ENCODE measurements at places on chromosomes 13 and 19.

DNA sequence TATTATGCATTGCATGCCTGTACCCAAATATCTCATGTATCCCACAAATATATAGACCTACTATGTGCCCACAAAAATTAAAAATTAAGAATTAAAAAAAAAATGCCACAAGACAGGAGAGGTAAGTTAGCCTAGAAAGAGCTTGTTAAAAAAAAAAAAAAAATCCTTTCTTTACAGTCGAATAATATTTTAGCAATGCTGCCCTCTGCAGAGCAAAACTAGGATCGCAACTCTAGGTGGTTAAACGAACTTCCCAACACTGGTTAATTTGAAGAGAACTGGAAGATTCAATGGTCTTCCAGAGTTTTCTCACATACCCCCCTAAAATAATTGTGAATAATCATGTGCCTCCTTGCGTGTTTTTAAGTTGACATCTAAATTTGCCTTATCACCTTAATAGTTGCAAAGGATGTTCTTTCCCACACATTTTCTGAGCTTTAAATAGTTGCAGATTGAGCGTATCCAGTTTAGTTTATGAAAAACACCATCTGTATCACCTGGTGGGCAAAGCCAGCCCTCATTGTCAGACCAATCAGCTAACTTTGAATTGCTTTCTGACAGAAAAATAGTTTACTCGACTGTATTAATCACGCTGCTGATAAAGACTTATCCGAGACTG, 47.4 kb upstream of the RCBTB2 start:
- H3K4me3 ChIP-seq, result no peak overlapping the region
- no peaks in the 10 kb centered on the region for H3K27me3 ChIP-seq
- DNase-seq, result peak; percentile 59
- no peak overlapping the region for H3K27ac ChIP-seq
- no peaks in the 10 kb centered on the region for H3K36me3 ChIP-seq
- no peaks in the 10 kb centered on the region for H3K4me1 ChIP-seq

DNA sequence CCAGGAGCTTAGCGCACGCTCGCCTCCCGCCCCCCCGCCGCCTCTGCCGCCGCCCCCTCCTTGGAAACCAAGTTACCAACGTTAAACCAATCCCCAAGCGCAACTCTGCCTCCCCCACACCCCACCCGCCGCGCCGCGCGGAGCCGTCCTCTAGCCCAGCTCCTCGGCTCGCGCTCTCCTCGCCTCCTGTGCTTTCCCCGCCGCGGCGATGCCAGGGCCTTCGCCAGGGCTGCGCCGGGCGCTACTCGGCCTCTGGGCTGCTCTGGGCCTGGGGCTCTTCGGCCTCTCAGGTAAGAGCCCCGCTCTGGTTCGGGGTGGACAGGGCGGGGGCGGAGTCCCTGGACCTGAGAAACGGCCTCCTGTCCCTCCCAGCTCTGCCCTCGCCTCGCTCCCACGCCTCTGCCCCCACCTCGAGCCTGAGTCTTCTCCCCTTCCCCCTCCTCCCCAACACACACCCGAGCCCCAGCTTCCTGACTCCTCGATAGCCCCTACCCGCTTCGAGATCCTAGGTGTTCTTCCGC, at the start of gene ICAM5:
Gene ICAM5, plus strand, starts transcription at position 117 of the 521 bp plus-strand sequence. Its CDS starts 92 bp downstream, at position 209.
- H3K4me3 ChIP-seq, result peak within 1 kb of the TSS; percentile 26
- H3K36me3 ChIP-seq, result no peaks in the 10 kb centered on the region
- peaks cover 64% of the 10 kb centered on the region for H3K27me3 ChIP-seq
- H3K27ac ChIP-seq, result no peak within 1 kb of the TSS

DNA sequence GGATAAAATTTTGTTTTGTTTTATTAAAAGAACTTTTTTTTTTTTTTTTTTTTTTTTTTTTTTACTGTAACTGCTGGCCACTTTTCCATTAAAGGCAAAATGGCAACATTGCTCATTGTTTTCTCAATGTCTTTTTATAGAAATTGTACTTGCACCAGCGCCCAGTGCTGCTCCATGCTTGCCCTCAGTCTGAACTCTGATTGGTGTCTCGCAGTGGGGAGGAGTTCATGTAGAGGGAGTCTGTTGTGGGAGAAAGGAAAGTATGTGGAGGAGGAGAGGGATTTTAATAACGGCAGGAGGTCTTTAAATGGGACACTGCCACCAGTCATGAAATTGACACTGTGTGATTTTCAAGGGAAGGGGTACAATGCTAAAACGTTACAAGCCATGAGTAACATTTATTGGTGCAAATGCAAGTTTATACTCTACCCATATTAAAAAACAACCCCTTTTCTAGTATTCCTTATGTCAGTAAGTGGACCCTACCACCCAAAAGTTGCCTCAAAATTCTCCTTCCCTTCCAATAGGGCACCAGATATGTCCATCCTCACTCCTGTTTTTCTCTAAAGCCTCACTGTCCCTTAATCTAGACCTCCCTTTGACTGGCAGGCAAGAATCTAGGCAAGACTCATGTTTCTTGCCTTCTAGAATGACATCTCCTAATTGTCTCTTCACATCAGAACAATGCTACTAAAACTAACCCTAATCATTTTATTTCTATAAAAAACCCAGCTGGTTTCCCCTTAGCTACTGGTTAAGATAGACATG, 3.2 kb downstream of the RASL11A start:
- H3K4me3 ChIP-seq, result no peak overlapping the region
- no peaks in the 10 kb centered on the region for H3K36me3 ChIP-seq
- H3K4me1 ChIP-seq, result no peaks in the 10 kb centered on the region
- DNase-seq, result no peak

- no peaks in the 10 kb centered on the region for H3K4me1 ChIP-seq
- no peaks in the 10 kb centered on the region for H3K27me3 ChIP-seq
- no peaks in the 10 kb centered on the region for H3K36me3 ChIP-seq
- no peak for DNase-seq
Measured at GRCh38 chr13:34003656-34004055, 185.7 kb downstream of the RFC3 start.

DNA sequence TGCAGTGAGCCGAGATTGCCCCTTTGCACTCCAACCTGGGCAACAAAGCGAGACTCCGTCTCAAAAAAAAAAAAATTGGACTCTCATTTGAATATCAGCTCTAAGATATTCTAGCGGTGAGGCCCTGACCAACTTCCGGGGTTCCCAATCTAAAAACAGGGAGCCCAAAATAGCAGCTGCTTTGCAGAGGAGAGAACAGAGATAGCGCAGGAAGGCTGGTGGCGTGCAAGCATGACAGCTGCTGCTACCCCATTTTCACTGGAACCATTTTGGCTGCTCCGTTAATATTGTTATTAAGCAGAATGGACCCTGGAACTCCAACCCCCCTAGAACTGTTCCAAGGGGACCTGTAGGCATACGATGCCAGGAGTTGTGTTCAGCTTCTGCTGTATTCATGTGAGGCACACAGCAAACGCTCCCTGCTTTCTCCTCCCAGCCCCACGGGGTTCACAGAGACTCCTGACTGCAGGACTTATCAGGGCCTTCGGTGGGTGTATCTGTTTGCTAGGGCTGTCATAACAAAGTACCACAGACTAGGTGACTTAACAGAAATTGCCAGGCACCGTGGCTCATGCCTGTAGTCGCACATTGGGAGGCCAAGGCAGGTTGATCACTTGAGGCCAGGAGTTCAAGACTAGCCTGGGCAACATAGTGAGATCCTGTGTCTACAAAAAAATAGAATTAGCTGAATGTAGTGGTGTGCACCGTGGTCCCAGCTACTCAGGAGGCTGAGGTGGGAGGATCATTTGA, 11.5 kb downstream of the STXBP2 start:
- H3K4me3 ChIP-seq, result no peak overlapping the region
- no peaks in the 10 kb centered on the region for H3K27me3 ChIP-seq
- DNase-seq, result no peak
- no peaks in the 10 kb centered on the region for H3K36me3 ChIP-seq
- no peaks in the 10 kb centered on the region for H3K4me1 ChIP-seq

- no peak overlapping the region for H3K27ac ChIP-seq
- H3K36me3 ChIP-seq, result no peaks in the 10 kb centered on the region
- no peaks in the 10 kb centered on the region for H3K4me1 ChIP-seq
- no peak for DNase-seq
- H3K4me3 ChIP-seq, result no peak overlapping the region
Measured at GRCh38 chr13:99237981-99238662, 20.1 kb downstream of the GPR18 start.

DNA sequence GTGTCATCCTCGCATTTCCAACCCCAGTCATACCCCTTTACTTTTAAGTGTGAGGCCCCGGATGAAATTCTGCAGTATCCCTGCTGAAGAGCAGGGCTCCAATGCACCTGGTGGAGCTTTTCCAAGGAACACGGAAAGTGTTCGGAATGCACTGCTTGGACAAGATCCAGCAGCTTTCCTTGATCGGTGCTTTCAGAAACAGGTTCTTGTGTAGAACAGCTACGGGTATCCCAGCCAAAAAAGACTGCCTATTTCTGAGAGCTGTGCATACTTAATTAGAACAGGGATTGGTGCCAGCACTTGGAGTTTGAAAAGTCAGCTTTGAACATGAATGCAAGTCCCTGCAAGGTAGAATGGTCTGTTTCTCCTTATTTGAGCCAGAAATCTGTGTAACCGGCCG, 87.2 kb upstream of the C1QTNF9B start:
- no peak overlapping the region for H3K4me3 ChIP-seq
- no peaks in the 10 kb centered on the region for H3K4me1 ChIP-seq
- H3K36me3 ChIP-seq, result no peaks in the 10 kb centered on the region
- peak; percentile 83 for DNase-seq
- H3K27me3 ChIP-seq, result no peaks in the 10 kb centered on the region

GRCh38 chr19:2036424-2036823, 14.6 kb downstream of the MKNK2 start:
- H3K4me1 ChIP-seq, result peaks cover 20% of the 10 kb centered on the region
- no peaks in the 10 kb centered on the region for H3K36me3 ChIP-seq
- H3K4me3 ChIP-seq, result no peak overlapping the region
- H3K27ac ChIP-seq, result no peak overlapping the region
- H3K27me3 ChIP-seq, result no peaks in the 10 kb centered on the region

- no peak overlapping the region for H3K27ac ChIP-seq
- H3K27me3 ChIP-seq, result no peaks in the 10 kb centered on the region
- H3K36me3 ChIP-seq, result no peaks in the 10 kb centered on the region
- no peak for DNase-seq
- H3K4me1 ChIP-seq, result no peaks in the 10 kb centered on the region
Measured at GRCh38 chr19:14786421-14786851, 8.1 kb upstream of the ADGRE2 start.

DNA sequence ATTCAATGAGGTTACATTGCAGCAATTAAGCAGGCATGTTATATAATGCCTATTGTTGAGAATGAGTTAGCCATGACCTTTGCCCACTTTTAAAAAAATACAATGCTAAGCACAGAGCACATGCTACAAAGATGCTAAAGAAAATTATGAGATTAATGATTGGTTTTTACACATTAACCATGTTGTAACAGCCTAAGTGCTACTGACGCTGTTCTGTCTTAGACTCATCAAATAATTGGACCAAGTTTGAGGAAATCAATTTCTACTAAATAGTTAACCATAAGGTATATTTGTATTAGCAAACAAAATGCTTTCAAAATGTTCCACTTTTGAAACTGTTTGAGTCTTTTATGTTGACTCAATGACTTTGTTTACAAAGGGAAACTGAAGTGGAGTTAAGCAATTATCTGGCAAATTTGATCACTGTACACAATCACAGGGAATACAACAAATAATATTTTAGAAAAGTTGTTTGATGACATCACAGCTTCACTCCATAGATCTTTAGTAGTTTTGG, 14.3 kb downstream of the MIR17HG start:
- H3K4me3 ChIP-seq, result no peak overlapping the region
- DNase-seq, result no peak

DNA sequence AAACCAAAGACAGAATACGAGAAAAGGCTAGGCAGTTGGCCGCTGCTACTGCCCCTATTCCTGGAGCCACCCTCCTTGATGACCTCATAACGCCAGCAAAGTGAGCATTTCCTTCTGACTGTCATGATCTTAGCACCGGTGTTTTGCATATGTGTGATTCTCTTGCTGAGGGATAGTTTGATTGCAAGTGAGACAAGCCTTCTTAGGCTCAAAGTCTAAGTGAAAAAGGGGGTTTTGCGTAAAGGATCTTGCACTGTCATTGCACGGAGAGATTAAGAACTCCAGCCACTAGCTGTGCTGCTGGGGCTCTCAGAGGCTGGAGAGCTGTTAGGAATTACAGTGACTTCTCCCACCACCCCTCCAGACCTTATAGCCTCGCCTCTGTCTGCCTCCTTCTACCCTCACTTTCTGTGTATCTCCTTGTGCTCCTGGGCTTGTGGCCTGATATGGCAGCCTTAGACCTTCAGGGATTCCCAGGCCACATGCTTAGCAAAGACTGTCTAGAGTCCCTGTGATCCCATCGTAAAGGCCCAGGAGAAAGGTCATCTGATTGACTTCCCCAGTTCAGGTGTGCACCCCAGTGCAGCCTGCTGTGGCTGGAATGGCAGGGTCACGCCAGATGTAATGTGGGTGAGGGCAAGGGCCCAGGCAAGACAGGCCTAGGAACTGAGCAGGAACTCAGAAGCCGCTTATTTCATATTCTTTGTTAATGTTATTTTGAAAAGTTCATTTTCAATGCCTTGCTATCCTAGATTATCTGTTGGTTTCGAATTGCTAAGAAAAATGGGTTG, 12.6 kb downstream of the GPATCH1 start:
- no peak for DNase-seq
- peaks cover 12% of the 10 kb centered on the region for H3K36me3 ChIP-seq
- H3K27ac ChIP-seq, result no peak overlapping the region
- H3K4me3 ChIP-seq, result no peak overlapping the region

GRCh38 chr13:75469047-75469446, 12.9 kb downstream of the TBC1D4 start:
- no peaks in the 10 kb centered on the region for H3K36me3 ChIP-seq
- no peaks in the 10 kb centered on the region for H3K4me1 ChIP-seq
- H3K27me3 ChIP-seq, result no peaks in the 10 kb centered on the region
- no peak overlapping the region for H3K27ac ChIP-seq

DNA sequence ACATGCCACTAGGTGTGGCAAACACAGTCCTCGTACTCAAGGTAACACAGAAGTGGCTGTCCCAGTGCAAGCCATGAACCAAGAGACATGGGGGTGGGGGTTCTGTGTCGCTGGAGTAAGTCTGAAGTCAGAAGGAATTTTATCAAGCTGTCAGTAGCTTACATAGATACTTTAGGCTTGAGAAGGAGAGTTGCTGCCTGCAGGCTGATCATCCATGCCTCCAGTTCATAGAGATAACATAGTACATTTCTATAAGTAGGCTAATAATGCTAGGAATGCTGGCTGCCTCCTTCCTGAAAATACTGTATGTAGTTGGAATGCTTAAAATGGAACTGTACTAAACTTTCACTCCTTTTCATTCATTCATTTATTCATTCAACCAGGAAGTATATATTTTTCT, 70.1 kb downstream of the CAB39L start:
- H3K27me3 ChIP-seq, result no peaks in the 10 kb centered on the region
- no peak for DNase-seq
- no peak overlapping the region for H3K27ac ChIP-seq
- no peaks in the 10 kb centered on the region for H3K36me3 ChIP-seq
- no peak overlapping the region for H3K4me3 ChIP-seq

- H3K4me3 ChIP-seq, result no peak overlapping the region
- no peaks in the 10 kb centered on the region for H3K36me3 ChIP-seq
- H3K27me3 ChIP-seq, result no peaks in the 10 kb centered on the region
- DNase-seq, result no peak
- H3K4me1 ChIP-seq, result no peaks in the 10 kb centered on the region
Measured at GRCh38 chr19:38020311-38020710, 113.3 kb downstream of the SIPA1L3 start.

GRCh38 chr19:39407660-39408391, 1.2 kb downstream of the ZFP36 start:
- peak overlapping the region; percentile 100 for H3K27ac ChIP-seq
- H3K36me3 ChIP-seq, result peaks cover 6% of the 10 kb centered on the region
- H3K4me3 ChIP-seq, result peak overlapping the region; percentile 81
- H3K4me1 ChIP-seq, result no peaks in the 10 kb centered on the region

GRCh38 chr13:80363890-80364503, 23.1 kb upstream of the SPRY2 start:
- H3K27me3 ChIP-seq, result no peaks in the 10 kb centered on the region
- no peak overlapping the region for H3K27ac ChIP-seq
- H3K36me3 ChIP-seq, result no peaks in the 10 kb centered on the region
- H3K4me1 ChIP-seq, result no peaks in the 10 kb centered on the region
- DNase-seq, result no peak
- H3K4me3 ChIP-seq, result peak overlapping the region; percentile 34

Data from breast epithelium (tissue), 4 donors.